ENCODE measurements at places on chromosomes 13 and 19.

DNA sequence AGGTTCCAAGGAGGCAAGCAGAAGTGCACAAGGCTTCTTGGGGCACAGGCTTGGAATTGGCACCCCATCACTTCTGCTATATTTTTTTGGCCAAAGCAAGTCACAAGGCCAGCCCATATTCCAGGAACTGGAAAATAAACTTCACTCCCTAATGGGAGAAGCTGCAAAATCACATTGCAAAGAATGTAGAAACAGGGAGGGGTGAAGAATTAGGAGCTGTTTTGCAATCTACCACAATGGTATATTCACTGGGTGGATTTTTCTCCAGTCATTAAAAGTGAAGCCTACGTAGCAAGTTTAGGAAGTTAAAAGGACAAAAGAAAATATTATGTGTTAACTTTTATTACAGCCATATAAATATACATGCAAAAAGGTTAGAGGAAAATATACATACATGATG, 464.8 kb downstream of the COG6 start:
- no peak for DNase-seq

- no peak for DNase-seq
These were observed 1.2 kb upstream of the SBK2 start for GRCh38 chr19:55538132-55538531.

DNA sequence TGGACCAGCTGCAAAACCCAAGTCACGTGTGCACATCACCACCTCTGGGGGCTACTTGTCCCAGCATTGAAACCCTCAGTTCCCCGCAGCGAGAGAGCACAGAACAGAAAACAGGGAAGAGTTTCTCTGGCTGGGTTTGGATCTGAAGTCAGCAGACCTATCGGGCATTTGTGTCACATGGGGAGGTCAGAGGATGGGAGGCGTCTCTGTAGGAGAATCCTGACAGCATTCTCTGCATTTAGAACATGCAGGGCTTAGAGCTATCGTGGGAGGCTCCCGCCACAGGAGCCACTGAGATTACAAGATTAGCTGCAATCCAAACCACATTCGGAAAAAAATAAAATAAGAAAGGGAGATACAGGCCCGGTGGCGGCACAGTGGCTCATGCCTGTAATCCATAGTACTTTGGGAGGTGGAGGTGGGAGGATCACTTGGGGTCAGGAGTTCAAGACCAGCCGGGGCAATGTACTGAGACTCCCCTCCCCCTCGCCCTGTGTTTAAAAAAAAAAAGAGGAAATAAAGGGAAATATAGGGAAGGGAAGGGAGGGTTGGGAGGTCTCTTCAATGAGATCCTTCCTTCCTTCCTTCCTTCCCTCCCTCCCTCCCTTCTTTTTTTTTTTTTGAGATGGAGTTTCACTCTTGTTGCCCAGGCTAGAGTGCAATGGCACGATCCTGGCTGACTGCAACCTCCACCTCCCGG, 2.9 kb upstream of the TLE6 start:
- DNase-seq: no peak

DNA sequence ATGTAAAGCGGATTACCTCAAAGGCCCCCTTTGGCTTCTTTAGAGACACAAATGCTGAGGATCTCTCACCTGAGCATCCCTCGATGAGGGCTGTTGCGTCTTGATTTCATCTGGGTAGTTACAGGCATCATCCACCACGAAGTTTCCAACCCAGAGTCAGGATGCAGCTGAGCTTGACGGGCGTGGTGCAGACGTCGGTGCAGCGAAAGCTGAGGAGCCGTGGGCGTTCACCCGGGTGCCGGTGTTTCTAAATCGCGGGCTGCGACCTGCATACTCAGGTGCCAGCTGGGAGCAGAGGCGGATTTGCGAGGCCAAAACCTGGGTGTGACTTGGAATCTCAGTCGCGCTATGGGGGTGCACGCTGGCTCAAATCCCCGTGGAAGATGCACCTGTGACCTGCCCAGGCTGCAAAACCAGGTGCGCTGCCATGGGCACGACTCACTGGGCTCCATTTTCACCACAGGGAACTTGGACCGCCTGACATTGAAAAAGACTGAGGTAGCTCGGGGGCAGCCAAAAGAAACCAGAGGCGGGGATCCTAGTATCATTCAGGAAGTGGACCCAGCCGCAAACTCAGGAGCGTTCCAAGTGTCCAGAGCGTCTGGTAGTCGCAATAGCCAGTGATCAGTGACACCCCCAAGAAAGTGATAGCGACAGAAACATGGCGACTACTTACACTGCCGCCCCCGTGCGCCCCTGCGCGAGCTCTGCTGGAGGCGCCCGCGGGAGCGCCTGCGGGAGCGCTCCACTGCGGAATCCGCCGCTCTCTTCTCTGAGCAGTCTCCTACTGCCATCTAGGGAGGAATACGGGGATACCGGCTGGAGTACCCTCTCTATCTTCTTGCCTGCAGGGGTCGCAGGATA, 36.4 kb upstream of the IGFL4 start:
- DNase-seq: no peak

GRCh38 chr19:56150358-56150757, 9.3 kb downstream of the ZNF444 start:
- no peak for DNase-seq

- DNase-seq: no peak
These were observed 800 bp downstream of the ETFB start for GRCh38 chr19:51365211-51365964.

- DNase-seq: no peak
These were observed 170.6 kb downstream of the POSTN start for GRCh38 chr13:37427843-37428494.

- peak; percentile 66 for DNase-seq
These were observed 31.3 kb upstream of the ISYNA1 start for GRCh38 chr19:18469069-18469846.

DNA sequence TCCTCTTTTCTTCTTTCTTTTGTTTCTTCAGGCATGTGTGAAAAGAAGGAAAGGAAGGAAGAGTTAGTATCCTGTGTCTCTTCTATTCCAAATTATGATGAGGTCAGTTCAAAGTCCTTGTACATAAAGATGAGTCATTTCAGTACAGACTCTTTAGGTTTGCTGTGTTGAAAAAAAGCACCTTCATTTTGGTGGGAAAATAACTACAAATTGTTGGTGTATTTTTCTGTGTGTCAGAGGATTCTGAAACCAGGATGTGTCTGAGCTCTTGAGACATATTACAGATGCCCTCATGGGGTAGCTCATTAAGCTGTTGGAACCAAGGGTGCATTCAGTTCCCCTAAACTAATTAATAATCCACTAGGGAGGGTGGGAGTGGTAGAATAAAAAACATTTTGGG, 5.8 kb upstream of the HSPH1 start:
- DNase-seq: no peak

DNA sequence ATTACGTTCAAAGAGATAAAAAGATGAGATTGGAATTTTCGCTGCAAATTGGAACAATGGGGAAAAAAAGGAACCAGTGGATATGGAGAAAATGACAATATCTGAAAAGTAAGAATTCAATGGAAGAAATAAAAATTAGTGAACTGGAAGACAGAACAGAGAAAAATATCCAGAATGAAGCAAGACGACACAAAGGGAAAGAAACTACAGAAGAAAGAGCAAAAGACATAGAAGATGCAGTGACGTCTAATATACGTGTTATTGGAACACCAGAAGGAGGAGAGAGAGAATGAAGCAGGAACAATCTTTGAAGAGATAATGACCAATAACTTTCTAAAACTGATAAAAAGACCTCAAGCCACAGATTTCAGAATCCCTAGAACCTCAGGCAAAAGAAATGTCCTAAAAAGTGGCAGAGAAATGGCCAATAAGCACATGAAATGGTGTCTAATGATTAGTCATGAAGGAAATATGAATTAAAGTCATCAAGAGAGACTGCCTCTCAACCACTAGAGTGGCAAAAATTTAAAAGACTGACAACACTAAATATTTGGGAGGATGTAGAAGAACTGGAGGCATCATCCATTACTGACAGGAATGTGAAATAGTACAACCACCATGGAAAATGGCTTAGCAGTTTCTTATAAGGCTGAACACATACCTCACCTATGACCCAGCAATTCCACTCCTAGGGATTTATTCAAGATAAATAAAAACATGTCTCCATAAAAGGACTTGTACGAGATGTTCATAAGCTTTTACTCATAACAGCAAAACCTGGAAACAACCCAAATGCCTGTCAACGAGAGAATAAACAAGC, 56.5 kb downstream of the GADD45B start:
- no peak for DNase-seq

- DNase-seq: no peak
These were observed 715.8 kb downstream of the UQCRFS1 start for GRCh38 chr19:28497137-28497536.

DNA sequence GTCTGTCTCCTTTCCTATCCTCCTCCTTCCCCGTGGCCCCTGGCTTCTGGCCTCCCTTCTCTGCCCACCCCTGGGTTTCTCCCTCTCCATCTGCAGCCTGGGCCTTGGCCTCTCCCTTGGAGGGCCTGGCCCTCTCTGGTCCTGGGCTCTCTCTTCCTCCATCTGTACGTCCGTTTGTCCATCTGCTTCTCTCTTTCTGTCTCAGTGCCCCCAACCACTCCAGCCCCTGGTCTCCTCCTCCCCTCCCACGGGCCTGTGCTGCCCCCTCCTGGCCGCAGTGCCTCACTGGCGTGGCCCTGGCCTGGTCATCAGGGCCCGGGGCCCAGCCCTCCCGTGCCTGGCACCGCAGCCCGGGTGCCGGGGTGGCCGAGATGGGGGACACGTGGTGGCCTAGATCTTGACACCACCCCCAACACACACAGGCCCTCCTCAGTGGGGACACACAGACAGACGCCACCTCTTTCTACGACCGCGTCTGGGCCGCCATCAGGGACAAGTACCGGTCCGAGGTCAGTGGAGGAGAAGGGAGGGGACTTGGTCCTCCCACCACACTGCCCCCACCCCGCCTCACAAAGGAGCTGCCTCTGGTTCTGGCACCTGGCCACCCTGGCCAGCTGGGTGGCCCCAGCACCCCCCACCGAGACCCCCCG, 11.3 kb downstream of the PRKCSH start:
- DNase-seq: peak; percentile 52

DNA sequence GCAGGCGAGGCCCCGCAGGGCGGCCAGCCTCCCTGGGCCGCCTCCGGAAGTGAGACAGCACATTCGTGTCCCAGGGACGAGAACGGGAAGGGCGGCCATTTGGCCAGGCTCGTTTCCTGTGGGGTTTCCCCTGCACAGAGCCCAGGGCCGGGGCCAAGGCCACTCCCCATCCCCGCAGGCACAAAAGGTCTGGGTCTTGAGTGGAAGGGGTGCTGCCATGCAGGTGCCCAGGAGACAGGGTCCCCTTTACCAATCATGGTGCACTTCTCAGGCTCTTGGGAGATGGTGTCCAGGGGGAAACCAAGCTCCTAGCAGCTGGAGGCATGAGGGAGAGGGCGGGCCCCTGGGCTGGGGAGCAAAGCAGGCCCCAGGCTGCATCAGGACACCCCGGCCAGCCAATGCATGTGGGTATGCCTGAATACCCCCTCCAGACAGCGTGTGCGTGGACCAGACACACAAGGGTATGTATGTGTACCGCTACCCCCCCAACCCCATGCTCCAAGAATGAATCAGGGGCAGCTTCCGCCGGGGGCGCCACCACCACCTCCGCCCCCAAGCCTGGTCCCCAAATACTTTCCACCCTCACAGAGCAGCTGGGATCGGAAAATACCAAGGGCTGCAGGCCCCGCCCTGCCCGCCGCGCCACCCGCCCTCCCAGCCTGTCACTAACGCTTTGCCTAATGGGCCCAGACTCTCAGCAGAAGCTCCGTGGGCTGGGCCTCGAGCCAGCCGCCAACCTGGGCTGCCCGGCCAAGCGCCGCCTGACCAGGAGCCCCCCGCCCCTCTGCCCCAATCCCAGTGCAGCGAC, 37.6 kb upstream of the NANOS3 start:
- DNase-seq: peak; percentile 89

DNA sequence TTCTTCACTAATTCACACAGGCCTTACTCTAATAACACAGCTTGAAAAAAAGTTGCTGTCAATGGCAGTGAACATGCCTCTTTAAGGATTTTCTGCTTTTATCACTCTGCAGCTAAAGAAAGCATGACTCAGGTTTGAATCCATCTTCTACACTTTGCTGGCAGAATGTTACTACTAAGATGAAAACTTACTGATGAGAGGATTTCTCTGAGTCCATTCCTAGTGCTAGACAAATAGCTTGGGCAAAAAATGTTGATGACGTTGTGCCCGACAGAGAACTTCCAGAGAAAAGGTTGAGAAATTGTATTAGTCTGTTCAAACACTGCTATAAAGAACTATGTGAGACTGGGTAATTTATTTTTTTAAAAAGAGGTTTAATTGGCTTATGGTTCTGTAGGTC, 572.0 kb downstream of the IRS2 start:
- DNase-seq: no peak

- no peak for DNase-seq
These were observed 1.4 kb downstream of the LRFN3 start for GRCh38 chr19:35937345-35938281.

DNA sequence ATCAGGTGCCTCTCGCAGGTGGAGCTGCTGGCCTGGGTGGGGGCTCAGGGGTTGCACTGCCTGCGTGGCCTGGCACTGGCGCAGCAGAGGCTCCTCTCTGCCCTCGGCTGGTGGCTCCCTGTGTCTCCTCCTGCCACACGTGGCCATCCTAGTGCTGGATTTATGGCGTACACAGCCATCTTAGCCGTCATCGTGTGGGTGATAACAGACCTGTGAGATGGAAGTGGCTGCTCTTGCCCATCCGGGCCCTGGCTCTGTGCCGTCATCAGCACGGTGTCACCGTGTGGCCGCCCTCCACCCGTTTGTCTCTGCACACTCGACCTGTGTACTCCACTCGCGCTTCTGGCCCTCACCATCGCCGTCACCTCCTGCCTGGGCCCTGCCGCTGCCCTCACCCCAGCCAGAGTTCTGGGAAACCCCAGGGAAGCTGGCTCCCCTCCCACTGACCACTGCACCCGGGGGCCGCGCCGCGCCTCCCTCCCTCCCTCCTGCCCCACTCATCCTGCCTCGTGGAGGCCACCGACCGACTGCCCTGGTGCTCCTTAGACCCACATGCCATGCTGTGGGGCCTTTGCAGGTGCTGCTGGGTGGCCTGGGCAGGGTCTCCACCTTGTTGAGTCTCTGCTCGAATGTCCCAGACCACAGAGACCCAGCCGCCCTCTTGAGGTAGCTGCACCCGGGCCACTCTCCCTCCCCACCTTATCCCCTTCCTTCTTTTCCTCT, 29.5 kb downstream of the TMEM255B start:
- peak; percentile 7 for DNase-seq

- DNase-seq: no peak
These were observed 5.5 kb upstream of the RANBP3 start for GRCh38 chr19:5983367-5983955.

DNA sequence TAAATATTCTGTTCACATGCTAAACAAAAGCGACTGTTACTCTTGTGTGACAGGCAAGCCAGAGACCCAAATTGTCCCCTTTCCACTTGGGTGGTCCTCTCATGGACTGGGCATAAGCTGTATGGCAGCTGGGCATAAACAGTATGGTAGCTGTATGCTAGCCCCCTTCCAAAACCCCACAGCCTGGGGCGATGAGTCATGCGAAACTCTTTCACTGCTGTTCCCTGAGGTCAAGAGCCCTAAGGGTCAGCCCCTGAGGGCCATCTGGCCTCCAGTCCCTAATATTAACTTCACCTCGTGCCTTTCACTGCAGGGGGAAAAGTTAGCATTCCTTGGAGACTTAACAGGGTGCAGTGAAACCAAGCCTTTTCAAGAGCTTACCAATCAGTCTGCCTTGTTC, 45.6 kb upstream of the ZNF562 start:
- DNase-seq: no peak

All from activated CD8-positive, alpha-beta memory T cell treated with anti-CD3 and anti-CD28 coated beads, Interleukin-2, amount 50 U/mL, for 4 hours (primary cell).